ENCODE measurements at places on chromosomes 1 and 21.

DNA sequence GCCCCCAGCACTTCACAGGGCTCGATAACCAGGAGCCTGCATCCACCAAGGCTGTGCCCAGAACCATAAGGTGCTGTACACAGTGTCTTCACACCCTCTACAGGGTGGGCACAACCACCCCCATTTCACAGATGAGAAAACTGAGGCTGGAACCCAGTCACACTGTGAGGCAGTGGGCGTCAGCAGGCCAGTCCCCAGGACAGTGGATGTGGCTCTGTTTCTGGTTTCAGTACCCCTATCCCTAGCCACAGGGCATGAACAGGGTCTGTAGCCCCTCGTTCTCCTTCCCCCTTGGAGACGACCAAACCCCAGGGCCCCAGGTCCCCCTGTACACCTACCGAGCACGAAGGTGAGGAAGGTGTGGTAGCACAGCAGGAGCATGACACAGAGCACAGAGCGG is 27.6 kb downstream of the TTC39A start:
- no peak for DNase-seq

- no peak for DNase-seq
Observed at GRCh38 chr1:160711602-160712311, at the start of gene CD48. Gene CD48 (minus strand): TSS chr1:160711822. CDS start chr1:160711763, 59 bp downstream.

DNA sequence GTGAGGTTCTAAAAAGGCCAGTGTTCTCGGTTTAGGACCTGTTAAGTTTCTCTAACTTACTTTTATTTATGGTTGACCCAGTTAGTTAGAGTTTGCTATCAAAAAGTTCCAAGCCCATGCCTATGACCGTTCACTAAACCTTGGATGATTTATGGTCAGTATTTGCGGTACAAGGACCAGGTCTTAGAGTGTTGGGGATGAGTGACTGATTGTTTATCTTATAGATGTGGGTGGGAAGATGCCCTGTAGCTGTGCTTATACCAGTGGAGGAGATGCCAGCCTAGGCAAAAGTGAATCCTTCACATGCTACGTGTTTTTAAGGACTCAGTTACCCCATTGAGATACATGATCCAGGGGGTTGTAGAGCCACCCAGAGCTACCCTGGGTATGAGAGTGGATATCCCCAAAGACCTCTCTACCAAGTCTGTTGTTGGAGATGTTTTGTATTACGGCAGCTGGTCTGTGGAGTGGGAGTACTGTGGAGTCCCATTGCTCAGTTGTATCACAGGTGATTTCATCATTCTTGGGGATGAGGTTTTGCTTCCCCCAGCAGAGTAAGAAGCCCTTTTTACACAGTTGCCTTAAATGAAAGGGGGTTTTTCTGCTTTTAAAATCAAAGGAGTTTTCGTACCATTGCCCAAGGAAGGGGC is 2.1 kb downstream of the SLC22A15 start:
- DNase-seq = no peak

- DNase-seq = no peak
Observed at GRCh38 chr1:107976836-107977235, 11.9 kb upstream of the VAV3 start.

- no peak for DNase-seq
Observed at GRCh38 chr1:204368996-204369726, 9.4 kb upstream of the PLEKHA6 start.

GRCh38 chr1:167683641-167684502 is 37.9 kb upstream of the MPZL1 start:
- DNase-seq = no peak

DNA sequence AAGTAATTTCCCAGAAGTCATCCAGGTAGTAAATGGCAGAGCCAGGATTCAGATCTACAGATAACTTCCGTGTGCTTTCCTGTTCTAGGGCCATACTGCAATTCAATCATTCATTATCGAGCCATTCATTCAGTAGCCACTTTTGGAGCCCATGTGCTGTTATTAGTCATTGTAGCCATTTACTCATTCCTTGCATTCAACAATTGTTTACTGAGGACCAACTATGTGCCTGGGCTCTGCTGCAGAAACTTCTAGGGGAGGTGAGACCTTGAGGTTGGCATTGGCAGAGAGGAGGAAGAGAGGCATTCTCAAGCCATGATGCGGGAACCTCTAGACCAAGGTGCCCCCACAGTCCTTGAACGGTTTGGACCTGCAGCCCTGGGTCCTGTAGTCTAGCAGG is 27.9 kb downstream of the EPHB2 start:
- no peak for DNase-seq

DNA sequence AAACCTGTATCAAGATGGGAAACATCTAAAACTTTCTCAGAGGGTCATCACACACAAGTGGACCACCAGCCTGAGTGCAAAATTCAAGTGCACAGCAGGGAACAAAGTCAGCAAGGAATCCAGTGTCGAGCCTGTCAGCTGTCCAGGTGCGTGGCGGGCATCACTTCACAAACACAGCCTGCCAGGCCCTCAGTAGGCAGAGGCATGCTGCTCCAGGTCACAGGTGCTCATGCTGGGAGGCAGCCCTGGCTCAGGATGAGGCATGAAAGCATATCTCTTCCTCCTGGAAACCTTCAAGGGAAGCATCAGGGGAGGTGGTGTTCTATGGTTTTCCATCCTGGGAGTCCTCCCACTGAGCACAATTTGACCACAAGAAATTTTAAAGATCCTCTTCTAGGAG is 6.3 kb downstream of the CD2 start:
- DNase-seq = no peak

DNA sequence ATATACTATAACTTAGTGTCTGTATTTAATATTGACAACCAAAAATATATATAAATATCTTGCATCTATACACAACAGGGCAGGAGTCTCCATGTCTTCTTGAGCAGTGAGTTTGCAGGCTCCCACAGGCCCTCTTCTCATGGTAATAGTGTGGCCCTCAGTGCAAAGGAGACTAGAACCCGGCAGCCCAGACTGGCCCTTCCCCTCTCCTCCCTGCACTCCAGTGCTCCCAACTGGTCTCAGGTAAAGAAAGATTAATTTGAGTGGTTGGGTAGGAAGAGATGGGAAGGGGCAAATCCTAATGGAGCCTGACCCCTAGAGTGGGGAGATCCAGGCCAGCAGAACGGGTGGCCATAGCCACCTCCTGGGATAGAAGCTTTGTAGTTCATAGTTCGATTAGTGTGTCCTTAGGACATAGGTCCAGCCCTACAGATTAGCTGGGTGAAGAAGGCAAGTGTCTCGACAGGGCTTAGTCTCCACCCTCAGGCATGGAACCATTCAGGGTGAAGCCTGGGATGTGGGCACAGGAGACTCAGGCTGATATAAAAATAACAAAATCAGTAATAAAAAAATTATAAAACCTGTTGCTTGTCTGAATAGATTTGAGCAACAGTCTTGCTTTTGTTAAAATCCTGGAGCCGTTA is 32.3 kb downstream of the SLC2A1 start:
- DNase-seq = no peak

DNA sequence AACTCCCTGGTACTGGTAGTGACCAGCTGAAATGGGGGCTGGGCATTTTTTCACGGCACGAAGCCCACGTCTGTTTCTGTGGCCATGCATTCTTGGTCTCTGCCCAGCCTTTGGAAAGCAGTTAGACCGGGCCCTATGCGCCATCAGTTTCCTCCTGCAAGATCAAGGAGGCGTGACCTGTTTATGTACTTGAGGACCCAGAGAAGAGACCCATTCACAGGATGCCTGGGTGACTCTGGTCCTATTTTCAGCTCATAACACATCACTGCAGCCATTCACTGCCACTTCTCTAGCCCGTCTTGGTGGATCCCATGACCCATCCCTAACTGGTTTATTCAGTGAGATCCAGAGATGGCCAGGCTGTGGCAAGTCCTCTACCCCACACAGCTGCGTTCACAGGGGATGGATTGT is 70.4 kb downstream of the SPSB1 start:
- no peak for DNase-seq

GRCh38 chr1:56404066-56404465 is 175.3 kb downstream of the PLPP3 start:
- no peak for DNase-seq

GRCh38 chr1:175124861-175125260 is 57.2 kb downstream of the TNN start:
- DNase-seq = no peak

DNA sequence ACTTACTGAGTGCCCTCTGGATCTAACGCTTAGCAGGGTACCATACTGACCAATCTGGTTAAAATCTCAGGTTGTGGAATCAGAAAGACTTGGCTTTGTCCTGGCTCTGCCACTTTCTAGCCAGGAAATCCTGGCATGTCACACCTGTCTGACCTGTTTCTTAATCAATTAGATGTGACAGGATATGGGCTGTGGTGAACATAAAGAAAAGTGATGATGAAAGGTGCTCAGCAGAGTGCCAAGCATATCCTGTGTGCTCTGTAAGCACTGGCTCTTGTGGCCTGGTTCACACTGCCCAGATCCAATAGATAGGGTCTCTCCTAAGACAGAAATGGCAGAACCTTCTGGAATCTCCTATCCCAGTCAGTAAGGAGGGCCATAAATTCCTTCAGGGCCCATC is 53.9 kb downstream of the PHC2 start:
- no peak for DNase-seq

GRCh38 chr1:25826571-25826970 is 6.8 kb downstream of the MTFR1L start:
- DNase-seq = no peak

DNA sequence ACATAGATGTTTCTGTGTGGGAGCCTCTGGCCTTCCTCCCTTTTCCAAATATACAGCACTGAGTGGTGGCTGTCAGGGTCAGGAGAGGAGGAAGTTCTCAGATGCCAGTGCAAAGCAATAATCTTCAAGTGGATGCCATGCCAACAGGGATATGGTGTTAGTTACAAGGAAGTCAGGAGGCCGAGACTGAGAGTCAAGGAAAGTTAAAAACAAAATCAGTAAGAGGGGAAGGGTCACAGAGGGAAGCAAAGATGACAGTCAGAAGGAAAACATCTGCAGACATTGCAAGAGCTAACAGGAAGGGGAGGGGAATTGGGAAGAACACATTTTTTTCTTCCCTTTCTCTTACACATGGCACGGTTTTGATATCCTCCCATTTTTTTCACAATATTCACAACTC is 691.4 kb downstream of the ADGRL2 start:
- no peak for DNase-seq

GRCh38 chr1:116881879-116882520 is 27.7 kb upstream of the PTGFRN start:
- DNase-seq = no peak

DNA sequence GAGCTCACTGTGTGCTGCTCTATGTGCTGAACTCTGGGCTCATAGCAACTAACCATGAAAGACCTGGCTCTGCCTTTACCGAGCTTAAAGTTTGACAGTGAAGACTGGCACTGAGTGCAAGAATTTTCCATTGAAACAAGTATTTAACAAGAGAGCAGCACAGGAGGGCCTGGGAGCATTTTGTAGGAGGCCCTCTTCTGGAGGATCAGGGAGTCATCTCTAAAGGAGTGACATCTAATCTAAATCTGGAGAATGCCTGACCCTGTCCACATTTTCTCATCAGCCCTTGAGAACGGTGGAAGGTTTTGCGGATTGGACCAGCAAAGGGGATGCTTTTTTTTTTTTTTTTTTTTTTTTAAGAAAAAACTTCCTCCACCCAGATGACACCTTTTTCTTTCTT is 150.8 kb downstream of the ROR1 start:
- no peak for DNase-seq

- DNase-seq = no peak
Observed at GRCh38 chr1:157137046-157137407, 1.2 kb downstream of the ETV3 start.

- no peak for DNase-seq
Observed at GRCh38 chr1:24513706-24514105, 11.1 kb downstream of the RCAN3 start.

- DNase-seq = peak; percentile 94
Observed at GRCh38 chr1:27527890-27528817, 38.2 kb upstream of the WASF2 start.

- no peak for DNase-seq
Observed at GRCh38 chr1:51214615-51215131, 21.4 kb upstream of the RNF11 start.

GRCh38 chr1:2532485-2533160 is 2.6 kb upstream of the HES5 start:
- no peak for DNase-seq

- DNase-seq = peak; percentile 4
Observed at GRCh38 chr1:202501281-202501680, 152.8 kb downstream of the PPP1R12B start.

DNA sequence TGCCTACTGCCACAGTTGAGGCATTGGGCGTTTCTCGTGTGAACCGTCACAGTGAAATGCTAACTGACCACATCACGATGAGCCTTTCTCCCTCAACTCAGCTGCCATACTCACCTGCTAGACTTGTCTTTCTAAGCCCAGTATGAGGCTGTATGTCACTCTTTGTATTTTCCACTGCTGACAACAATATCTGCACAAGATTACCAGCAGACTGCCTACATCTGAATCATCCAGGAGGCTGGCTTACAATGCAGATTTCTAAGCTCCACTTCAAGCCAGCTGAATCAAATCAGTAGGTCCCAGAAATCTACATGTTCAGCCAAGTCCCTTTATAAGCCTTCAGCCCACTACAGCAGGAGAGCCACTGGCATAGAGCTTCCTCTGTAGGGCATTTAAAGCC is 355.0 kb upstream of the DUSP10 start:
- no peak for DNase-seq

GRCh38 chr1:51744506-51745303 is 127.8 kb downstream of the OSBPL9 start:
- DNase-seq = no peak

- DNase-seq = no peak
Observed at GRCh38 chr1:69413129-69413528, 154.6 kb upstream of the LRRC7 start.

- no peak for DNase-seq
Observed at GRCh38 chr1:64663668-64664067, 81.2 kb upstream of the RAVER2 start.

GRCh38 chr1:53625766-53626520 is 113.0 kb downstream of the GLIS1 start:
- DNase-seq = no peak

- DNase-seq = no peak
Observed at GRCh38 chr1:183461350-183461749, 10.9 kb upstream of the SMG7 start.

DNA sequence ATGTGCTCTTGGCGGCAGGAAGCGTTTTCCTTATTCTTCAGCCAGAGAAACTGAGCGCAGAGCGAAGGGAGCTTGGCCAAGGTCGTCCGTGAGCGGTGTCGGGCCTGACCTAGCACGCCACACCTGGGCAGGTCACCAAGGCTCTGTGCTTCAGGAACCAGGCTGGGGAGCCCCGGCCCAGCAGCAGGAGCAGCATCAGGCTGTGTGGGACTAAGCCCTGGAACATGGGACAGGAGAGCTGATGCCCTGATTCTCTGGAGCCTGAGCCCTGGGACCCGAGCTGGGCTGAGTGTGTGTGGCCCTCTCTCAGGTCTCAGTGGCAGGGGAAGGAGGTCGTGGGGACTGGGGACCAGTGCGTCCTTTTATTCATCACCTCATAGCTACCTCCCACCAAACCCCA is 65.2 kb upstream of the ABCG1 start:
- DNase-seq = no peak

- DNase-seq = no peak
Observed at GRCh38 chr1:168783458-168784210, 54.6 kb upstream of the DPT start.

DNA sequence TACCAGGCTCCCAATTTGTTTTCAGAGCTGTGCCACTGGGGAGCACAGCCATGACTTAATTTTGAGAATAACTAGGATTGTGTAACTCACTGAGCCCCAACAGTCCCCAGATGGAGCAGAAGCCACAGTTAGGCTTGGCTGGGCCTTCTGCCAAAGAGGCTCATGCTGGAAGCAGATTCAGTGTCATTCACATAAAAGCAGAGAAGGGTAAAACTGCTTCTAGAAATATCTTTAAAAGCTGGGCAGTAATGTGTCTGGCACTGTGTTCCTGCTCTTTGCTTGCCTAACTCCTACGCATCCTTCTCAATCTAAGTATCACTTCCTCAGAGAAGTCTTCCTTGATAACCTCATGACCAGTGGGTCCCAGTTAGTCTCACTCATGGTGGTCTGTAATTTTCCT is 20.3 kb downstream of the STK40 start:
- DNase-seq = no peak

Measured in NCI-H1105 (cell line).